ENCODE measurements at places on chromosomes 7 and 10.

DNA sequence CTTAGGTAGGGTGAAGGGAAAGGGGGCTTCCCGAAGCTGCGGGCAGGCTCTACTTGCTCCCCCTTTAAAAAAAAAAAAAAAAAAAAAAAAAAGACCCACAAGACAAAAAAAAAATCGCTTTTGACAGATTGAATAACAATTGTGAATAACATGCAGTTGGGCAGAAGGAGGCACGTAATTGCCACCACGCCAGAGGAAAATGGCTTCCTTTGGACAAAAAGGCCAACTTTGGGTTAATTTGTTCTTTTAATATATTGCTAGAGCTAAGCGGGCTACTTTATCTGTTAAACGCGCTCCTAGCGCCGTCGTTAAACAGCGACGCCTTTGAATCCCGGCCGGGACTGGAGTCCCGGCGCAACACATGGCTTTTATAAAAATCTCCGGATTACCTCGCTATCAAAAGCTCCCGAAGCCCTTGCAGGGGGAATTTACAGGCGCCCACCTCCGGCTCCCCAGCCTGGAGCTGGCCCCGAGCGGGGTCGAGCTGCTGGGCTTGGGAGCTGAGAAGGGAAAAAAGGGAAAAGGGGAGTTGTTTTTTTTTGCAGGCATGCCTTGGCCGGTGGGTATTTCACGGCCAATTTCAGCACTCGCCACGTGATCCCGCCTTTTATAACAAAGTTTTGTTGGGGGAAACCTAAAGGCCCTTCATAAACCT lies 1.2 kb downstream of the HOXA11 start:
- DNase-seq: no peak

- peak; percentile 79 for DNase-seq
These were observed 1.9 kb downstream of the ACSL5 start for GRCh38 chr10:112375721-112376395.

DNA sequence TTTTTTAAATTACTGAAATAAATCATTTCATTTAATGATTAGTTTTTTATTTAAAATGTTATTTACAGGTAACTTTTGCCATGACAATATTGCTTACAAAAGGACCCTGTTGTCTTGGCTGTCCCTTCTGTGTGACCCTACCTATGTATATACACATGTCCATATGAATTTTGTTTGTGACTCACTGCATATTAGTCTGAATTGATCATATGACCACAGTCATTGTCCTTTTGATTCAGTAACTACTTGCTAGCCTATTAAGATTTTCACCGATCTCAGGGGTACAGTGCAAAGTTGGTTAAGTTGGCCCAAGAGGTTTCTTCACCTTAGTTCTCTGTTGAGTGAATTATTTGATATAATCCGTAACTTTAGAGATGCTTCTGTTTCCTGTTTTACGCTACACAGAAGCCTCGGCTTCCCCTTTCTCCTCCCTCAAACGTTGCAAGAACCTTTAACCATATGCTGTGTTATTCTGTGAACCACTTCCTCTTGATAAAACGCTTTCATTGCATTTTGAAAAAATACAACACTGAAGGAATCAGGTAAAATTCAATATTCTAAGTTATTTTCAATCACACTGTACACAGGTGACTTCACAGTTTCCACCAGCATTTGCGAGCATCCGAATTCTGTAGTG lies 43.9 kb downstream of the APBB1IP start:
- no peak for DNase-seq

- no peak for DNase-seq
These were observed 261.3 kb downstream of the ELFN1 start for GRCh38 chr7:1931256-1931950.

DNA sequence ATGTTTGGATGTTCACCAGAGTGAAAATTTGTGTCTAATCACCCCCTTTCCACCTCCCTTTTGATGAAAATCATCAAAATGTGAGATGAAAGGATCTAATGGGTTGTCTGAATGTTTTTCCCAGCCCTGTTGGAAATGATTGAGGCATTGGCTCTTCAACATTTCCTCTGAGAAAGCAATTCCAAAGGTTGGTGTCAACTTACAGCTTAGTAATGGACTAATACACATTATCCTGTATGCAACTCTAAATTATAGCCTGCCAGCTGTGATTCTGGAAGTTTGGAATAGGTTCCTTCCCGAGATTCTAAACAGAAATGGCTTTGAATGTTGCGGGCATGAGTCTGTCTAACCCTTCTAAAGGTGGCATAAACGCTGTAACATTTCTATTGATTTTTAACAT lies 152.9 kb downstream of the DYNC1I1 start:
- DNase-seq: no peak

DNA sequence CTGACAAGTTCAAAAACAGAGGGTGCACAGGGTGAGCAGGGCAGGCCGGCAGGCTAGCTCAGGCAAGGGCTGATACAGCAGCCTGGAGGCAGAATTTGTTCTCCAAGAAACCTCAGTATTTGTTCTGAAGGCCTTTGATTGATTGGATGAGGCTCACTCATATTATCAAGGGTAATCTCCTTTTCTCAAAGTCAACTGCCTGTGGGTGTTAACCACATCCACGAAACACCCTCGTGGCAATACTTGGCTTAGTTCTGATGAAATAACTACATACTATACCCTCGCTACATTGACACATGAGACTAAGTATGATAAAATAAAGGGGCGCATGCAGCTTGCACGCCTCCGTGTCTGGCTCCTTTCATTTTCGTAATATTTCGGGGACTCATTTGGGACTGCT lies 4.4 kb upstream of the PPP2R2D start:
- DNase-seq: no peak

GRCh38 chr10:62688971-62689700 lies 115.4 kb upstream of the ADO start:
- no peak for DNase-seq

- DNase-seq: peak; percentile 65
These were observed 357.7 kb downstream of the FGFR2 start for GRCh38 chr10:121240556-121240955.

- no peak for DNase-seq
These were observed 41.3 kb upstream of the GLI3 start for GRCh38 chr7:42278344-42278743.

GRCh38 chr7:98165827-98166667 lies 45.2 kb upstream of the BHLHA15 start:
- peak; percentile 48 for DNase-seq

GRCh38 chr10:84668186-84668763 lies 339.9 kb downstream of the CCSER2 start:
- no peak for DNase-seq

- DNase-seq: peak; percentile 67
These were observed 9.9 kb downstream of the ZNF511 start for GRCh38 chr10:133318494-133319127.

DNA sequence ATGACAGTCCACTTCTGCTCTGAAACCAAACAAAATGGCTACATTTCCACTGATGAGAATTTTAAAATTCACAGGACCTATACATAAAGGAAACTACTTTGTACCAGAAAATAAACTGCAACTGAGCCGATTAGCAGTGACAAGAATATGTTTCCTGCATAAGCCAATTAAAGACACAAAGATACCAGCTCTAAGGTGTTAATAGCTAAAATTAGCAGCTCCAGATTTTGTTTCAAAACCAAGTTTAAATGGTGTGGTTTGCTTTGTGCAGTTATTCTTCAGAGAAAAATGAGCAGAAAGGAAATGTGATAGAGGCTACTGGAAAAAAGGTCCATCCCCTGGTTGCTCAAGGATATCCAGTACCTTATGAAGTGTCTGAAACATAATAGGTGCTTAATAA lies 123.2 kb downstream of the ANK3 start:
- DNase-seq: no peak

DNA sequence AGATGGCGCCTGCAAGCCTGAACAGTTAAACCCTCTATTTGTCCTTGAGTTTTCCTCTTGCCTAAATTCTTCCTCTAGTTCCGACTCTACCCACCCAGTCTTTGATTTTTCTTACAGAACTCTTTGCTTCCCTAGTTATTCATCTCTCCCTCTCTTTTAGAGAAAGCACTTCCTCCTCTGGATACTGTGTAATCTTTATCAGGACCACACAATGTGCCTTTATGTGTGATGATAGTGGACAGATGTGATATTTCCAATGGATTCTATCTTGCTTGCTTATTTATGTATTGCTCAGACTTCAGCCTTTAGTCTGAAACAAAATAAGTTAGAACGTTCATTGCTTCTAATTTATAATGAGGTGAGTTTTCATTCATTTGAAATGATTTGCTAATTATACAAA lies 79.5 kb upstream of the CAV2 start:
- DNase-seq: no peak

- no peak for DNase-seq
These were observed 28.3 kb downstream of the C10orf71 start for GRCh38 chr10:49327036-49327813.

DNA sequence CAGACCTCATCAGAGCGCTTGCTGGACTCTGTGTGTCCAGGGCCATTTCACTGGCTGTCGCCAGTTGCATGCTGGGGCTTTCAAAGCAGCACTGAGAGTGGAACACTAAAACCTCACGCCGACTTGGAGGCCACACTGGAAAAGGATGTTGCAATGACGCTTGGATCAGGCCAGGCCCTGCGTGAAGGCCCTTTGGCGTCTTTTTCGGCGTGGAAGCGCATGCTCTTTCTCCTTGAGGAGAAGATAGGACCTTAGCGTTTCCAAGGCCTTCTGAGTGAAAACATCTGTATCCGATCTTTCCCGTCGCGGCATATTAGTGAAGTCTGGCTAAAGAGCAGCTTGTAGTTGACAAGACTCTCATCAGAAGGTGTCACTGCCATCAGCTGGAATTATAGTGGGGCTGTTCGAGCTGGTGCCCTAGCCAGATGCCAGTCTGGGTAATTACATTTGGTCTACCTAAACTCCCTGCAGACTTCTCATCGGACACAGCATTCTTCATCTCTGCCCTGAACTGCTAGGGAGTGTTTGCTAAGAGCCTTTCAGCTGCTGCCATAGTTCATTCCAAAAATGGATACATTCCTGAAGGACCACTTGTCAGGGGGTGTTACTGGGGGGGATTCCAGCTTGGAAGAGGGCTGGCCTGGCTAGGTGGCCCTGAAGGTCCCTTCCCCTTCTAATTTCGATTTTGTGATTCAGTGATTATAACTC lies 167.7 kb upstream of the TCF7L2 start:
- no peak for DNase-seq

DNA sequence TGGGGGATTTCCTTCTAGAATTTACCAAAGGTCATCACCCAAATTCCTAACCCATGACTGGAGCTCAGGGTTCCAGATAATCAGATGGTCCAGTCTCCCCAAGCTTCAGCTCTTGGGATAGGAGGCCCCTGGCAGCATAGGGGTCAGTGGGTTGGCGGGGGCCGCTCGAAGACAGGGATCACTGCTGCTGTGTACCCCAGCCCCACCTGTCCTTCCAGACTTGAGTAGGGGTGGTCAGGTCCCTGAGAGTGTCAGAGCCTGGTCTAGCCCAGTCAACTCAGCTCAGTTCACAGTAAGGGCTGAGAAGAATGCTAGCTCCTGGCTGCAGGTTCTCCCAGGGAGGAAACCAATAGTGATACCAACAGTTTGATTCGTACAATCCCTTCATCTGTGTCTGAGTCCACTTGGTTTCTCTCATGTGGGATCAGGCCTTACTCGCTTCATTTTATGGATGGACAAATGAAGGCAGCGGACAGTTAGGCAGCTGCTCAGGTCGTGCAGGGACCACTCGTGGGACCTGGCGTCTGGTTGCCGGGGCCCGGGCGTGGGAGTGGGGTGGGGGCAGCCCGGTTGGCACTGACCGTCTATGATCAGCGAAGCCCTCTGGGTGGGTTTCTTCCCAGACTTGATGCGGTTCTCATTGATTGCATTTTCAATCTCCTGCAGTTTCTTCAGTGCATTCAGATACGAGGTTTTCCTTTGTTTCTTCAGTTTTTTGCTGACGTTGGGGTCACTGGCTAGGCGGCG lies 78.9 kb downstream of the PRPF18 start:
- no peak for DNase-seq

DNA sequence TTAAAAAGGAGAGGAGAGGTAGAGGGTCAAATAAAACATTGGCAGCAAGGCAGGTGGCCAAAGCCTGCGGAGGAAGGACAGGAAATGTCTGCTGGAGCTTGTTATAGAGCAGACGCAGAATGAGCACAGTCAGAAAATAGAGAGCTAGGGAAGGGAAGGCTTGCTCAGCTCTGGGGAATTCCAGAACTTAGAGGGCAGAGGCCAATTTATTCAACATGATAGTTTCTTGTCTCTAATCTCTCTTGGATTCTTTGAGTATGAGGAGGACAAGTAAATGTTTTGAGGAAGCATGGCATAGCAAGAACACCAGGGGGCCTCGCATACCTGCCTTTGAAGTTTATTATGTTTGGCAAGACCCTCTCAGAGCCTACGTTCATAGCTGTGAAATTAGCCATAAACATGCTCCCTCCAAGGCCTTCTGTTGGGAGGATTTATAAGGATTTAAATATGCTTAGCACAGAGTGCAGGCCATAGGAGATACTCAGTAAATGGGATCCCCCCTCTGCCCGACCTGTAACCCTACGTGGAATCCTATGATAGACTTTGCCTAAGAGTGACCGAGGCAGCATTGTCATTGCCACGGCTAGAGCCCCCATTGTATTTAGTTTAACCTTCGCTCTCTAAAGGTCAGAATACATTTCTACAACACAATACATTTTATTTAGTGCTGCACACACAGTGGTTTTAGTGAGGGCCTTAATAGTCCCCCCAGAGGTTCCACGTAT lies 293.9 kb downstream of the CCDC3 start:
- DNase-seq: peak; percentile 45

- peak; percentile 59 for DNase-seq
These were observed 70.3 kb upstream of the MXI1 start for GRCh38 chr10:110137142-110137545.

DNA sequence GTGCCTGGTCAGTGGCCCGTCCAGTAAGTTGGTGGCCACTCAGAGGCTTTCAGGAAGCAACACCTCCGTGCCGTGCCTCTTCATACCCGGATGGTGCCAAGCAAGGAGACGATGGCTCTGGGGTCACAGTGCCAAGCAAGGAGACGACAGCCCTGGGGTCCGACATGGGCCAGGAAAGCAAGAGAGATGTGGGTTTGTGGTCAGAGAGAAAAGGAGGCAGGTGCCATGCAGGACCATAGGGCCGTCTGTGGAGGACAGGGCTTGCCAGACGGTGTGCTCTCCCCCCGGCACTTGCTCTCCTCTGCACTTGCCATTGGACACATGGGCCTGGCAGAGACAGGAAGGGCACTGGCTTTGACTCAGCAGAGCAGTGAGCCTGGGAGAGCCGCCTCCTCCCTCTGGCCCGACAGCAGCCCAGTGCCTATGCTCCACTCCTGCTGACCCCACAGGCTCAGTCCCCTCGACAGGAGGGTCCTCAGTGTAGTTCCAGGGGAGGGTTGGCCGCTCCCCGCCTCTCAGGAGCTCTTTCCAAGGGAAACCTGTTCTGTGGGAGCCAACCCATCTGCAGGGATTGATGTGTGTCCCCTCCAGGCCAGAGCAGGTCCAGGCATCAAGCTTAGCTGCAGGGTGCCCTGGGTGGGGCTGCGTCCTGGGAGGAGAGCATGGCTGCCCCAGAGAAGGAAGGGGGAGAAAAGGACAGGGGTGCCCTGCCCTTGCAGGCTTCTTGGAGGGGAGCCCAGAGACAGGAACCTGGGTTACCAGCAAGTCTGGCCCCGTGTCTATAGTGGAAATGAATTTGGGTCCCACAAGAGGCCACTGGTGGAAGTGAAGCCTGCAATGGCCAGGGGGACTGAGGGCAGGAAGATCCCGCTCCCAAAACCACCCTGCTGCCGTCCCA lies 7.6 kb upstream of the CALML5 start:
- no peak for DNase-seq

Data from large intestine (tissue), 12 donors.